Astrocyte of the spinal cord (primary cell): ENCODE measurements at places on chromosomes 2 and 18.

- no peak for DNase-seq
Measured at GRCh38 chr2:234429265-234429664, 67.6 kb downstream of the ARL4C start.

- DNase-seq = no peak
Measured at GRCh38 chr2:133193544-133194361, 374.5 kb downstream of the NCKAP5 start.

- DNase-seq = no peak
Measured at GRCh38 chr2:173803449-173803848, 161.7 kb downstream of the SP3 start.

GRCh38 chr2:96811917-96812316 is 4.2 kb upstream of the CNNM3 start:
- no peak for DNase-seq

DNA sequence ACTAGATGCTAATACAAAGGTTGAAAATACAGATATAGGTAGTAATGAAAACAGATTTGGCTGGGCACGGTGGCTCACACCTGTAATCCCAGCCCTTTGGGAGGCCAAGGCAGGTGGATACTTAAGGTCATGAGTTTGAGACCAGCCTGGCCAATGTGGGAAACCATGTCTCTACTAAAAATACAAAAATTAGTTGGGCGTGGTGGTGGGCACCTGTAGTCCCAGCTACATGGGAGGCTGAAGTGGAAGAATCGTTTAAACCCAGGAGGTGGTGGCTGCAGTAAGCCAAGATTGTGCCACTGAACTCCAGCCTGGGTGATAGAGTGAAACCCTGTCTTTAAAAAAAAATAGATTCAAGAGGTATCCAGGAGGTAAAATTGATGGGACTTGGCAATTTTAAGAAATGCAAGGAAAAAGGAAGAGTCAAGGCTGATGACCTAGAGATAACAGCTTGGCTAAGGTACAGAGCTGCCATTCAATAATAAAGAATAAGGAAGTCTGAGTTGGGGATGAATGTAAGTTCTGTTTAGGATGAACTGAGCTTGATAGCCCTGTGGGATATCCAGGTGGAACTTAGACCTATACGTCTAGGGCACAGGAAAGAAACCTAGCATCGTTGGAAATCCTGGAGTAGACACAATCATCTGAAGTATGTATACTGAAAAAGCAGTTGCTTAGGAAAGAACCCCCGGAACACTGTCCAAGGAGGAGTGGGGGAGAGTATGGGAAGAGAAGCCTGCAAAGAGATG is 9.1 kb downstream of the MAT2A start:
- DNase-seq = no peak

- DNase-seq = peak; percentile 97
Measured at GRCh38 chr2:99662761-99663341, 173.0 kb upstream of the REV1 start.

DNA sequence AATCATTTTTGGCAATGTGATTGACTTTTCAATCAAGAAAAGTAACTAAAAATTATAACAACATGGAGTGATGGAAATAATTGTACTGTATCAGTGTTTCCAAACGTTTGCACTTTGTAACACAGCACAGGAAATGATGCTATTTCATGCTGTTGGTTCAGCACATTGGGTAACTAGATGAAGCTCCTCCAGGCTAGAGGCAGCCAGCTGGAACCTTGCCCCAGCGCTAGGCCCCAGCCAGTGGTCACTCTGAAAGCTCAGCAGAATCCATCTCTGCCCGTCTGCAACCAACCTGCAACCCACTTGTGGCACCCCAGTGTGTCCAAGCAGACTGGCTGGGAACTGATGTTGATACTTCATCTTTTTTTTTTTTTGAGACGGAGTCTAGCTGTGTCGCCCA is 15.3 kb downstream of the UNC50 start:
- DNase-seq = no peak

GRCh38 chr2:199556527-199557285 is 99.0 kb upstream of the SATB2 start:
- no peak for DNase-seq

DNA sequence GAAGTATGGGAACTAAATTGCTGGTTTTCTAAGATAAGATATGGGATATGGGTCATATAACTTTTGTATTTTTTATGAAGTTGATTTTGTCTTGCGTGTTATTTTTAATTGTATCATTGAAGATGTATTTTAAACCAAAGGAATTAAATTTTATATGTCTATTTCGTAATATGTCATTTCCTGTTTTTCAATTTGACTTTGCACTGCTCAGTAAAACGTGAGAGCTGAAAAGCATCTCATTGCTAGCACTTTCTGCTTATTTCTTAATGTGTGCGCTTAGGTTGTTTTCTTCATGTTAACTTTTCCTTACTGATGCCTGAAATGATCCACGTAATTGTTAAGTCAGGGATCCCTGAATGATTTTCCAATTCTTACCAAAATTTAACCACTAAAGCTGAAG is 41.2 kb upstream of the KLF11 start:
- DNase-seq = no peak

DNA sequence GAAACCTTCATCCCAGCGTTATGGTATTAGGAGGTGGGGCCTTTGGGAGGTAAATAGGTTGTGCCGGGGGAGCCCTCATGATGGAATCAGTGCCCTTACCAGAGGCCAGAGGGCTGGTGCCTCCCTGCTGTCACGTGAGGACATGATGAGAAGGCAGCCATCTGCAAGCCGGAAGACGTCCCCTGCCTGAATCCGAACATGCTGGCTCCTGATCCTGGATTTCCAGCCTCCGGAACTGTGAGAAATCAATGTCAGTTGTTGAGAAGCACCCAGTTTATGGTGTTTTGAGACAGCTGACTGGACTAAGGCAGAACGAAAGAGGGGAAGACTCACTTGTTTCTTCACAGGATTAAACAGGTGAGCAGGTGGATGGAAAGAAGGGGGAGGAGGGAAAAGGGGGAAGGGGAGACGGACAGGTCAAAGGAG is 13.0 kb upstream of the KLF11 start:
- DNase-seq = no peak

DNA sequence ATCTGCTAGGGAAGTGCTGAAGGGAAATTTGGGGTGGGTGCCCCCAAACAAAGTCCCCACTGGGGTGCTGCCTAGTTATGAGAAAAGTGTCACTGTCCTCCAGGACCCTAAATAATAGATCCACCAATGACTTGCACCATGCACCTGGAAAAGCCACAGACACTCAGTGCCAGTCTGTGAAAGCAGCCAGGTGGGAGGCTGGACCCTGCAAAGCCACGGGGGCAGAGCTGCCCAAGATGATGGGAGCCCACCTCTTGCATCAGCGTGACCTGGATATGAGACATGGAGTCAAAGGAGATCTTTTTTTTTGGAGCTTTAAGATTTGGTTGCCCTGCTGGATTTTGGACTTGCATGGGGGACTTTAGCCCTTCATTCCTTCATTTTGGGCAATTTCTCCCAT is 431.6 kb downstream of the ERBB4 start:
- no peak for DNase-seq

DNA sequence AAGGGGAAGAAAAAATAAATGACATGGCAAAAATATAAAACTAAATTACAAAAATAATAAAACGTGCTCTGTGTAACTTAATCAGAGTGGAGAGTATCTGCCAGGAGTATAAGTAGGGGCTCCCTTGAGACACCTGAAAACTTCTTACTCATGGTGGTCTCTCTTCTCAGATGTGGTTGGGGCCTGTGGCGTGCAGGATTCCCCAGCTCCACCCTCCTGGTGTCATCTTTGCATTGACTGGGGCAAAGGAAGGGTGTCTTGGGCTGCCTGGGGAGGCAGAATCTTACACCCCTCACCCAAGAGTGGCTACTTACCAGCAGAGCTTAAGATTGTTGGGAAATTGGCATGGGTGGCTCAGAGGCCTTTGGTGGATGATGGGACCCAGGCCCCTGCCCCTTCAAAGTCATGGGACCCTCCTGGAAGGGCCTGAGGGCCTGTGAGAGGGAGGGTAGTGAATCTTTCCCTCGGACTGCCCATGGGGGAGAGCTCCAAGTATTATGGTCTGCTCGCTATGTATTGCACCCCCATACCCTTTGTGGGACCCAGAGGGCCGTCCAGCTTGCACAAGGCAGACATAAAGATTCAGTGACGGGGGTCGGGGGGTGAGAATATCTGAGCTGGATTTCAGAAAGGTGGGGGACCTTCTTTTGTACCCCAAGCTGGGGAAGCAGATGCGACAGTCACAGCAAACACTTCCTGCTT is 6.9 kb upstream of the TRAF3IP1 start:
- no peak for DNase-seq

- DNase-seq = peak; percentile 42
Measured at GRCh38 chr2:220962556-220962955, 609.5 kb downstream of the EPHA4 start.

DNA sequence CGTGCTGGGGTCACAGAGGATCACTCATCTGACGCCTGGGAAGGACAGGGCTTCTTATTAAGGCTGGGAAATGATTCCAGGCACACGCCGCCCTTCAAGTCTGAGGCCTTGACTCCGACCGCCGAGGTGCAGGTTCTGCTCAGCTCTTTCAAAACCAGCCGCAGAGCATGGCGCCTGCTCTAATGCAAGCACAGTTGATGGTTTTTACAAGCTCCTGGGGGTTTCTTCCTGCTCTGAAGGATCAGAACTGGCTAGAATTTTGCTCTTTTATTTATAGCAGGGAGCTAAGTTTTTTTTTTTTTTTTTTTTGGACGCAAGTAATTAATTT is 32.0 kb downstream of the CDCA7 start:
- no peak for DNase-seq

DNA sequence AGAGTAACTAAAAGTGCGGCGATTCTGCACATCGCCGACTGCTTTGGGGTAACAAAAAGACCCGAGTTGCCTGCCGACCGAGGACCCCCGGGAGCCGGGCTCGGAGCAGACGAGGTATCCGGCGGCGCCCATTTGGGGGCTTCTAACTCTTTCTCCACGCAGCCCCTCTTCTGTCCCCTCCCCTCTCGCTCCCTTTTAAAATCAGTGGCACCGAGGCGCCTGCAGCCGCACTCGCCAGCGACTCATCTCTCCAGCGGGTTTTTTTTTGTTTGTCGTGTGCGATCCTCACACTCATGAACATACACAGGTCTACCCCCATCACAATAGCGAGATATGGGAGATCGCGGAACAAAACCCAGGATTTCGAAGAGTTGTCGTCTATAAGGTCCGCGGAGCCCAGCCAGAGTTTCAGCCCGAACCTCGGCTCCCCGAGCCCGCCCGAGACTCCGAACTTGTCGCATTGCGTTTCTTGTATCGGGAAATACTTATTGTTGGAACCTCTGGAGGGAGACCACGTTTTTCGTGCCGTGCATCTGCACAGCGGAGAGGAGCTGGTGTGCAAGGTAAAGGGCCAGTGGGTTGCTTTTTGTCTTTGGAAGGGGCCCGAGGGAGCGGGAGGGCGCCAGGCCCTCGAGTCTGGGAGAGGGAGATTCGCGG is 1.4 kb downstream of the TRIB2 start:
- peak; percentile 32 for DNase-seq

DNA sequence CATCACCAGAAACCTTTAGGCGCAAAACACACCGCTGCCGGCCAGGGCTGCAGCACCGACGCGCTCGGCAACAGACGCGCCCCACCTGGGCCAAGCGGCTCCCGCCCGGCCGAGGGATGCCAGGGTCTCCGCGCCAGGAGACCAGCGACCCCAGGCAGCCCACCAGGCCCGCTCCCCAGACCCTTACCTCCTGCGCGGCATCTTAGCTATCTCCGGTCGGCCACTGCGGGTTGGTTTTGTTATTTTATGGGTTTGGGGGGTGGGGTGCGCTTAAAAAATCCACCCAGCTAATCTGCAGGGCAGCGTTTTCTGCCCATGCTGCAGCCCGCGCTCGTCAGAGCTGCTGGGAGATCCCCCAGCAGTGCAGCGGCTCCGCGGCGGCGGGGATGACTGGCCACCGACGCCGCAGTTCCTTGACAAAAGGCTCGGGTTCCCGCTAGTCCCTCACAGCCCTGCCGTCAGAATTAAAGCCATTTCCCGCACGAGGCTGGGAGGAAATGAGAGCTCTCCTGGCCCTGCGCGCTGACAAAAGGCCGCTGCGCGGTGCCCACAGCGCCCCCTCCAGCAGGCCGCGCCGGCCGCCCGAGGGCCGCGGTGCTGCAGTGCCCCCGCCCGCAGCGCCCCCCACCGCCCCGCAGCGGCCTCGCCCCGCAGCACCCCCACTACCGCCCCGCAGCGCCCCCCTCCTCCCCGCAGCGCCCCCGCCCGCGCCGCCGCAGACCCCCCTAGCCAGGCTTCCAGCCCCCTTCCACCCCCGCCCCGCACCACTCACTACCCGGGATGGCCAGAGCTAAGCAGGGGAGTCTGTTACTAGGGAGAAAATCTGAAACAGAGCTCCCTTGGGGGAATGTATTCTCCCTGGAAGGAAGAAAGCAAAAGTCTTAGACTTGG is at the start of gene ADD2:
Gene ADD2, minus strand, starts transcription at position 502 of the 891 bp plus-strand sequence. CDS start 61,792 bp downstream, outside the sequence.
- DNase-seq = peak; percentile 10

GRCh38 chr18:57205641-57206040 is 58.8 kb downstream of the BOD1L2 start:
- DNase-seq = no peak

- DNase-seq = no peak
Measured at GRCh38 chr2:181438261-181438660, 18.9 kb upstream of the ITGA4 start.

DNA sequence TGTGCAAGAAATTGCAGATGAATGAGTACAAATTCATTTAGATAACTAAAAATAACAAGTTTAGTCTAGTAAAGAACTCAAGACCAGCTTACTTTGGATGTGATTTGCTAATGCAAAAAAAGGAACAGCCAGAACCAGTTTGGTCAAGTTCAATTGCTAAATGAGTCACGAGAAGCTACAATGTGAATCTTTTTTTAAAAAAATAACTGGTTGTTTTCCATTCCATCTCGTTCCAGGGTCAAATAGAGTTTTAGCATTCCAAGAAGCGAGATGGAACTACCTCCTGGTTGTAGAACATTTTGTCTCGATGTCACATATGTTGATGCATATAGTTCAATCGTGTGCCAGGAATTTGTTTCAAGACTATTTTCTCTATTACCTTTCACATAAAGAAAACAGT is 65.0 kb upstream of the IKZF2 start:
- peak; percentile 94 for DNase-seq

GRCh38 chr2:147173189-147173581 is 671.6 kb upstream of the ACVR2A start:
- DNase-seq = peak; percentile 3

GRCh38 chr18:75008186-75008585 is 200.8 kb downstream of the PTGR3 start:
- no peak for DNase-seq

- DNase-seq = peak; percentile 19
Measured at GRCh38 chr18:73153271-73153670, 285.5 kb upstream of the NETO1 start.

DNA sequence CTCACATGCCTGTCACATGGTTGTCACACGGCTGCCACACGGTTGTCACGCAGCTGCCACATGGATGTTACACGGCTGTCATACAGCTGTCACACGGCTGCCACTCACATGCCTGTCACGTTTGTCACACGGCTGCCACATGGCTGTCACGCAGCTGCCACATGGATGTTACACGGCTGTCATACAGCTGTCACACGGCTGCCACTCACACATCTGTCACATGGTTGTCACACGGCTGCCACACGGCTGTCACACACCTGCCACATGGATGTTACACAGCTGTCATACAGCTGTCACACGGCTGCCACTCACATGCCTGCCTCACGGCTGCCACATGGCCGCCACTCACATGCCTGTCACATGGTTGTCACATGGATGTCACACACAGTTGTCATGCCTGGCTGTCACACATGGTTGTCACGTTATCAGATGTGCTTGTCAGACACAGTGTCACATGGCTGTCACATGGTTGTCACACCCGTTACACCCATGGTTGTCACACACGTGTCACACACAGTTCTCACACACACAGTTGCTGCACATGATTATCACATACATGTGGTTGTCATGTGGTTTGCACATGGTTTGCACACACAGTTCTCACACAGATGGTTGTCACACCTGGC is 19.4 kb downstream of the KCNG2 start:
- DNase-seq = no peak
